NCI-H1417 (cell line): ENCODE measurements at places on chromosomes 6 and 20.

DNA sequence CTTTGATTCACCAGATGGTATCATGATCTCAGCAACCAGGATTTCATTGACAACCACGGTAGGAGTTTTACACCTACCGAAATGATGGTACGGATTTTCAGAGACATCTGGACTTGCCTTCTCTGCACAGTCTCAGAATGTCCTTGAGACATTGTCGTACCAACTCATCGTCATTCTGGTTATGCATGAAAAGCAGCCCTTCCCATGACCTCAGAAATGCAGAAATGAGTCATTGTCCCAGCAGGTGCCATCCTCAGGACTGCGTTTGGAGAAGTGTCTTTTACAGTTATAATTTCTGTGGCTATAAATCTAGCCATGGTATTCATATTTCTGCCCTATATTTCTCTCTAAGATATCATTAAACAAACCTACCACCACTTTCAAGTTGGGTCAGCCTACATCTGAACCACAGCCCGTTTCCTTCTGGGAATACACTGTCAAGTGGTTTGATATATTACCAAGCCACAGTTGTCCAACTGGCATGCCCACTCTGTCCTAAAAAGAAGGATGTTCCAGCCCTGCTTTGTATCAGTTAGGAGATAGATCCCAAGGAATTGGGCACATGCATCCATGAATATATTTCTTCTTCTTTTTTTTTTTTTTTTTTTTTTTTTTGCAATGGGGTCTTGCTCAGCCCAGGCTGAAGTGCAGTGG is 7.5 kb upstream of the BFSP1 start:
- no peak for DNase-seq

- no peak for DNase-seq
Observed at GRCh38 chr20:47359530-47360296, 3.2 kb upstream of the ZMYND8 start.

- no peak for DNase-seq
Observed at GRCh38 chr20:14117768-14118167, 122.5 kb downstream of the MACROD2 start.

- no peak for DNase-seq
Observed at GRCh38 chr6:150443621-150444020, 74.8 kb downstream of the IYD start.

- DNase-seq, result no peak
Observed at GRCh38 chr20:61935926-61936700, 129.6 kb downstream of the TAF4 start.

DNA sequence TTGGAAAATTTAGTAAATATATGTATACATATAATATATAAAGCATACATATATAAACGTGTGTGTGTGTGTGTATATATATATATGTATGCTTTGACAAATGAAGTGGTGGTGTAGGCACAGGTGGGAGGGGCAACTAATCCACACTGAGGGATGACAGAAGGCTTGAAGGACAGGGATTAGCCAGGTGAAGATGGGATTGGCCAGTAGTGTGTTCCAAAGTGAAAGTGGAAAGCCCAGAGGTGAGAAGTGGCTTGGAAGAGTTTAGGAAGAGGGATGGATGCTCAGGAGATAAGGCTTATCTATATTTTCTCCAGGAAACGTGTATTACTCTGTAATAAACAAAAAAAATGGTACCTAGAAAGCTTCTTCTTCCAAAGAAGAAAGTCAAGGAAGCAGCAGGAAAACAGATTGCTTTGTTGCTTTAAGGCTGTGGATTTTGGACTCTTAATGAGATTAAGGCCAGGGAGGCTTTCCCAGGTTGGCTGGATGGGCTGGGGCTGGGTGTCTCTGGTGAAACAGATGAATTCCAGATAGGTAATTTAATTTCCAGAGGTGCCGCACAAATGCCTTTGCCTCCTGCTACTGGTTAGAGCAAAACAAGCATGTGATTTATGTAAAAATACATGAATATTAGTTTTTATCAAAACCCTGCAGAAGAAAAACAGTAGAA is 63.9 kb downstream of the JARID2 start:
- no peak for DNase-seq

GRCh38 chr6:112481211-112481610 is 134.1 kb downstream of the RFPL4B start:
- DNase-seq, result no peak
